ENCODE measurements at places on chromosomes 5 and 9.
A peak's percentile ranks its signal among the peaks of the same experiment; 100 is the strongest.

- no peak for DNase-seq
Observed at GRCh38 chr9:19934301-19934871, 145.5 kb upstream of the SLC24A2 start.

DNA sequence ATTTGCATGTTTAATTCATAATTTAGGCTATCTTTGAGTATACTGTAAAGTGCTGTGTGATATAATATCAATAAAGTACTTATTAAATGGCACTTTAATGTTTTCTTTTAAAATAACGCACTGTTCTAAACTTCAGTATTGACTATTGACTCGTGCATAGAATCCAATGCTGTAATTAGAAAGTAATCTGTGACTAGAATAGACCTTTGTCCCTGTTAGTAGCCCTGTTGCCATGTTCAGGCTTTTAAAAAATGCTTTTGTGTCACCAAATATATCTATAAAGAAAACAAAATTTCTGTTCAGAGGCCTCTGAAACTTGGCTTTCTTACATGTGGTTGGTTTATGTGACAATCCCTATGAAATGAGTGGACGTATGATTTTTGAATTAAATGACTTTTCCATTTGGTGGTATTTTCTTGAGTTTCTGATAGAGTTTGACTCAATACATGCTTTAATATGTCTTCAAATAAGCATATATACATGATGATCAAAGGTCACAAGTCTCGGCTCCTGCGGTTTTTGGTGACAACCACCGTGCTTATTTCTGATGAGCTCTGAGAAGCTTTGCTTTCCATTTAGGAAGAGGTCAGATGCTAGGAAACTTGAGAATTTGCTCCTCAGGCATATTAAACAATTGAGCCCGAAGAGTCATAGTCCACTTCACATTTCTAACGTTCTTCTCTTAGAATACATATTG, 174.7 kb downstream of the NR3C1 start:
- no peak for DNase-seq

DNA sequence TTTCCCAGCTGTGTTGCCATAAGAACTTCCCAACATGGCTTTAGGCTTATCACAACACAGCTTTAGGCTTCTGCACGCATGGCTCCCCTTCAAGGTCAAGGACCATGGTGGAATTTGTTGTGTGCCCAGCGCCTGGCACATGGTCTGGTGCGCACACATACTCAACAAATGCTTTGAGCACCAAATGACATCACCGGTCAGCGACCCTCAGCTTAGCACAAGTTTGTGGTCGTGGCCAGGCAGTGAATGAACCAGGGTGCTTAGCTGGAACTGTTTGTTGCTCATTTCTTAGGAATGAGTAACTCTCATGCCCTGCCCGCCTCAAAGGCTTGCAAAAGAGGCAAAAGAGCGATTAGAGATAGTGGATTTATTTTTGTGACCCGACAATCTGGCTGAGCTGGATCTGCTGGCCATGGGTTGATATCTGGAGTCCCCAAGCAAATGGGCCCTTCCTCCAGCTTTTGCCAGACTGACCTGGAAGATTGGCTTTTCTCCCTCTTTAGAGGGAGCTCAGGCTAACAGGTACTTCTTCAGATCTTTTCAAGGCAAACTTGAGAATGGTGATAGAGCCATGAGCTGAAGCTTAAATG, 58.9 kb downstream of the DAP start:
- DNase-seq = no peak

GRCh38 chr9:129626625-129627284, 792 bp downstream of the NTMT1 start:
- DNase-seq = no peak

DNA sequence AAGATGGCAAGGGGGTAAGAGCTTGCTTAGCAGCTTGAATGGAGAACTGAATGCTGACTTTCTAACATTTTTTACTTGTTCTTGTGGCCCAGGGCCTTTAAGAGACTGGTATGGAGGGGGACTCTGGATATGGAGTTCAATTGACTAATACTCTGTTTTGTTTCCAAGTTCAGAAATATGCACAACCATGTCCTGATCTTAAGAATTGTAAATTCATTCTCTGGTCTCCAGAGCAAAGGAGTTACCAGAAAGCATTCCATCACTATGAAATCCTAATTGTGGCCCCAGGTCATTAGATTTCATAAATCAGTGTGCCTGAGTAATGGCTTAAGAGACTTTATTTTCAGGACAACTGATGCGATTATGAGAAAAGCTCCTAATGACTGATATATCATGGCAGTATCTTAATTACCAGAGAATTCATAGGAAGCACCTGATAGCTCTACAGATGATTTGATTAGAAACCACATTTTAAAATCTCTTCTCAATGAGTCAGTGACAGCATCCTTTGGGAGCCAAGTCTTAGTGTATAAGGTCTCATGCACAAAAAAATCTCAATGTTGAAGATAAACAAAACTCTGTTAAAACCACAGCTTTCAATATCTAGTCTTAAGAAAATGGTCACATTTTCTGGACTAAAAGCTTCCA, 613.6 kb upstream of the KLF4 start:
- DNase-seq = no peak

DNA sequence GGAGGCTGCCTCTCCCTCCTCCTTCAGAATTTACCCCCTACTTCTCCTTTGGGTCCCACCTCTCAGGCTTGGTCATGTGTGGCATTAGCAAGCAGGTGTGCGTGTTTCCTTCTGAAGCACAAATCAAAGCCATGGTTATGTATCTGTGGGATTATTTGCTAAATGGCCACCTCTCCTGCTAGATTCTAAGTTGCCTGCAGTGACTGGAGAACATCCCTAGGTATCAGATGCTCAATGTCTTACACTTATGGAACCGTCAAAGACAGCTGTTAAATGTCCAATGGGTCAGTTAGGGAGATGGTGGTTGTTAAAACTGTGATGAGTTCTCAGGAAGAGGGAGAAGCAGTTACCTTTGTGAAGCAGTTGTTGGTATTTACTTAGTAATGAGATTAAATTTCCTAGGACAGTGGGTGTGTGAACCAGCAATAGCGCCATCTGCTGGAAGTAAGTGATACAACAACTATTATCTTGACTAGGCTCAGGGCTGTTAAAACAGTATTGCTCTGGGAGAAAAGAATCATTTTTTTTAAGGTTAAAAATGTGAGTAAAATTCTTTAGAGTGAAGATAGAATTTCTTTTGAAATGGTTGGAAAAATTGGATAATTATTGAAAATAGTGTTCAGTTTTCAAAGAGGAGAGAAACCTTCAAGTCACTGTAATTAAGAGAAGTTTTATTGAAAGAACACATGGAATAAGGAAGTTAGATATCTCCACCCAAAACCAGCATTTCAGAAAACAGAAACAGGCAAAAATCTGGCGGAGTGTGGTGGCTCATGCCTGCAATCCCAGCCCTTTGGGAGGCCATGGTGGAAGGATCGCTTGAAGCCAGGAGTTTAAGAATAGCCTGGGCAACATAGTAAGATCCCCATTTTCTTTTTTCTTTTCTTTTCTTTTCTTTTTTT, 71.3 kb downstream of the TMC1 start:
- DNase-seq = peak; percentile 85

GRCh38 chr9:122349201-122349600, 21.6 kb upstream of the PTGS1 start:
- no peak for DNase-seq

GRCh38 chr9:90058182-90058763, 453.5 kb downstream of the GADD45G start:
- DNase-seq = no peak

- DNase-seq = no peak
Observed at GRCh38 chr9:4305065-4305985, 5.5 kb upstream of the GLIS3 start.

DNA sequence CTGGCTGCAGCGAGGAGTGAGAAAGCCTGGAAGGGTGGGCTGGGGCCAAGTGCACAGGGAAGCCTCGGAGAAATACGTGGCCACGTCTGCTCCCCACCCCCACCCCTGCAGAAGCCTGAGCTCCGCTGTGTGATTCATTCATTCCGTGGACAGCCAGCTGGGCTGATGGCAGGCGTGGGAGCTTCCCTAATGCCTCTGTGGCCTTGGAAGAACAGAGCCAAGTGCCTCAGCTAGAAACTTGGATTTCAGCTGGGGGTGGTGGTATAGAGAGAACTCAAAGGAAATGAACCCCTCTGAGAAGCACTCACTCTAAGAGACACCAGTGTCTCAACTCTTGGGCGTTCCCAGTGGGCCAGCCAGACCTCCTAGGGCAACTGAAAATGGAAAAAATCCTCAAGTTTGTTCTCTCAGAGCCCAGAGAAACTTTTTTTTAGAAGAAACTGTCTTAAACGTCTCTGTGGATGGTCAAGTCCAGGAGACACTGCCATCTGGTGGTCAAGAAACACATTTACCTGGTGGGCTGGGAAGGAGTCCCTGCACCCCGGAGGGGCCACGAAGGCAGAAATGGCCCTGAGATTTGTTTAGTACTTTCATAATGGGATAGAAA, 18.0 kb downstream of the ATOX1 start:
- DNase-seq = peak; percentile 75
